ENCODE measurements at places on chromosomes 12 and 14.

DNA sequence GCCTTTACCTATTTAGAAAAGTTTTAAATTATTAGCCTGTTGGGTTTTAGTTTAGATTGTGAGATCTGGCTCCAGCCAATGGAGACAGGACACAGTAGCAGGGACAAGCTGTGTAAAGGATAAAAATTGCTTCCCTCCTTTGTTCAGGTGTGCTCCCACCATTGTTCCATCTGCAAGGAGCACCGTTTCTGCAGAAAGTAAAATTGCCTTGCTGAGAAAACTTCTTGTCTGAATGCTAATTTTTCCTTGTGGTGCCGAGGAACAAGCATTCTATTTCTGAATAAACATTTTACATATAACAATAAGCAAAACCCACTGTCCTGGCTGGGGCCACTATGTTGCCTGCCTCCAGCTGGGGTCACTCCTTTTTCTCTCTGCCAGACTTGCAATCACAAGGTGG lies 72.7 kb upstream of the ZFP36L1 start:
- no peak for DNase-seq

DNA sequence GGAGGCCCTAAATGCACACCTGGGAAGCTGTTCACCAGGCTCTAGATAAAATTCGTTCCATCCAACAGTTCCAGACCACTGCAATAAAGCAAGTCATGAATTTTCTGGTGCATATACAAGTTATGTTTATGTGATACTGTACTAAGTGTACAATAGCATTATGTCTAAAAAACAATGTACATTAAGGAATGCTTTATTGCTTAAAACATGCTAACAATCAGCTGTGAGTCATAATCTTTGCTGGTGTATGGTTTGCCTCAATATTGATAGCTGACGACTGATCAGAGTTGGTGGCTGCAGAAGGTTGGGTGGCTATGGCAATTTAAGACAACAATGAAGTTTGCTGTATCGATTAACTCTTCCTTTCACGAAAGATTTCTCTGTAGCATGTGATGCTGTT lies 52.3 kb downstream of the ATG14 start:
- no peak for DNase-seq

DNA sequence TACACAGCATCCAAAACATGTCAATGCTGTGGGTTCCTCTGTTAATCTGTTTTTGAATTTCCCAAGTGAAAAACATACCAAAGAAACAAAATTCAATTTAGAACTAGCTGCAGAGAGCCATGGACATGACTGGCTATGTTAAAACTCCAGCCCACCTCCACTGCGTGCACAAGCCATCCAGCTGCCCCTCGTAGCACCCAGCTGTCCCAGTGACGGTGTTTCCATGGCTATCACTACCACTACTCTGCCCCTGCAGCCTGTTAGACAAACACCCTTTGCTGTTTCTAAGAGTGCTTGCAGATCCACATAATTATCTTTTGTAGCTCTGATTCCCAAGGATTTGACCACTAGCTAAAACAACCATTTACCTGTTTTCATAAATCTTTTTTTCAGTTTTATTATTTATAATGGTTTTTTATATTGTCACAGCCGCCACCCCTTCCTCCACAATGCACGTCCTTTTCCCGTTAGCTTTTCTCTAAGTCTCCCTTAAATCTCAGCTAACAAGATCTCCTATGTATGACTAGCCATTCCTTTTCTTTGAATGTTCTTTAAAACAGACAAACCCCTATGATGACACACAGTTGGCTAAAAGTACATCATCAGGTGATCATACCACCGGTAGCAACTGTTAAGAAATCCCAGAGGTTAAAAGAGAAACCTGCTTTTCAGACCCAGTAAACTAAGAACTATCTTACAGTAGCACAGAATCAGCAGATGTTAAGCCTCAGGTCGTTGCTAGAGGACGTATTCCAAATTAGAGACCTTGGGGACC lies 37.8 kb upstream of the NAA30 start:
- DNase-seq, result no peak

GRCh38 chr14:34009956-34010355 lies 59.1 kb upstream of the EGLN3 start:
- DNase-seq, result no peak

- peak; percentile 45 for DNase-seq
Measured at GRCh38 chr12:49335118-49335954, 1.7 kb downstream of the C1QL4 start.

DNA sequence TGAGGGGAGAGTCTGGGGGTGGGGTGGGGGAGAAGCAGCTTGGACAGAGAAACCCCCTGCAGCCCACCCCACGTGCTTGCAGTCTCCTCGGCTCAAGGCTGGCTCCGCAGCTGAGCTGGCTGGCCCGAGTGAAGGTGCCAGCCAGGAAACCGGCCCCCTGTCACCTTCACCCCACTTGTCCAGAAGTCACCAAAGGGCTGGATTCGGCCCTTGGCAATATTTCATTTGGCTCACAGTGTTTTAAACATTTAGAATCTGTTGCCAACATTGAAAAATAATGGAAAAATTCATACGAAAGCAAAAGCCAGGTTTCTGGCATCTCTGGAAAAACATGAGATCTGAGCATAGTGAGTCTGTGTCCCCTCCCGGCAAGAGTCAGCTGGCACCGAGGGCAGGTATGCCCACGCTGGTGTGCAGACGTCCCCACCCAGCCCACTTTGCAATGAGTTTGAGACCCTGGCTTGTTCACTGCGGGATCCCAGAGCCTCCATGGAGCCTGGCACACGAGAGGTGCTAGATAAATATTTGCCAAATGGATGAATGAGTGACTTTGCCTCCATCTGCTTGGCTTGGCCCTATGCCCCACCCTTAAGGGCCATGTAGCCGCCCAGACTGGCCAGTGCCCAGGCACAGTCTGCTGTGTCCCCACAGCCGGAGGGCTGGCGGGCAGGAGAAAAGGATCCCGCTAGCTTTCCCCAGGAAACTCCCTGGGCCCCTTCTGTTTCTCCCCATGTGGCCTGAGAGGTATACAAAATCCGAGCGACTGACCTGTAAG lies 18.2 kb downstream of the MSI1 start:
- DNase-seq, result no peak

- no peak for DNase-seq
Measured at GRCh38 chr12:62977418-62977817, 42.5 kb upstream of the PPM1H start.

GRCh38 chr12:24054416-24054815 lies 104.9 kb upstream of the SOX5 start:
- no peak for DNase-seq

DNA sequence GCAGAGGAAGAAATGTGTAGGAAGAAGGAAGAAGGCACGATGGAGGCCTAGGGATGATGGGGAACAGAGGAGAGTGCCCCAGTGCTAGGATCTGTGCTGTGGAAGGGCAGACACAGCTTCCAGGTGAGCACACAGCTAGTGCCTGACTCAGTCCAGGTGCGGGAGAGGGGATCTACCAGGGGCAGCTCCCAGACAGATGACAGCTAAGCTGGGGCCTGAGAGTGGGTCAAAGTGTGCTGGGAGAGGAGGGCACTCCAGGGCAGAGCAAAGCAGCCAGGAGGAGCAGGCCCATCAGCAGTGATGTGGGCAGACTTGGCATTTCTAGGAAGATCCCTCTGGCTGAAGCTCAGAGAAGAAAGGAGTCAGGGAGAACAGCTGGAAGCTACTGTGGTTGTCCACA lies 36.7 kb downstream of the LRTM2 start:
- no peak for DNase-seq

- no peak for DNase-seq
Measured at GRCh38 chr12:105554223-105554678, 223.8 kb downstream of the C12orf75 start.

- no peak for DNase-seq
Measured at GRCh38 chr14:71952381-71953363, 20.4 kb downstream of the RGS6 start.

DNA sequence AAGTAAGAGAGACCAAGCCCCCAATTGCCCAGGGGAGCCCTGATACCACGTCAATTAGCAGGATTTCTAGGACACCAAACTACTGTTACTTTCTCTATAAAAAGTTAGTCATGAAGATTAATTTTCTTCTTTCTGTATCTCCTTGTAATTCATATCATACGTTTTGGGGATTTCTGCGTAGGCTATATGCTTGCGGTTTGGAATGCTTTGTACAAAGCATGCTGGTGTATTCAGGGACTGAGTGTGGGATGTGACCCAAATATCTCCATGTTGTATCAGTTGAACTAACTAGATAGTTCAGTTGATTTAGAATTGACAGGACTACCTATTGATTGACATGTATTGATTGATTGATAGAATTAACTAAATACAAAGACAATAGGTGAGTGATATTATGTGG lies 7.7 kb downstream of the GPR33 start:
- no peak for DNase-seq

DNA sequence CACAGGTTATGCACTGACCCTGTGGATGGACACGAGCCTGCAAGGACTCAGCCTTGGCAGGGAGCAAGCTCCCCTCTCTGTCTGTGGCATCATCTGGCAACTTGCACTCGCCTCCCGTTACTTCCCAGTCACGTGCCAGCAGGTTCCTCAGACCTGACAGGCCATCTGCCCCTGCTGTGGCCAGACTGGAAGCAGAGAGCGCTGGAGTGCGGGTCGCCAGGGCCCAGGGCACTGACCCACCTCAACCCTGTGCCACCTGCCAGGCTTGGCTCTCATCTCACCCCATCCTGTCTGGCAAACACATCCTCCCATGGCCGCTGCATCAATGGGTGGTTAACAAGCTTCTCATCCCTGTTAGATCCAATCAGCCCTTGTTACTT lies 28.4 kb downstream of the SLC6A12 start:
- no peak for DNase-seq

DNA sequence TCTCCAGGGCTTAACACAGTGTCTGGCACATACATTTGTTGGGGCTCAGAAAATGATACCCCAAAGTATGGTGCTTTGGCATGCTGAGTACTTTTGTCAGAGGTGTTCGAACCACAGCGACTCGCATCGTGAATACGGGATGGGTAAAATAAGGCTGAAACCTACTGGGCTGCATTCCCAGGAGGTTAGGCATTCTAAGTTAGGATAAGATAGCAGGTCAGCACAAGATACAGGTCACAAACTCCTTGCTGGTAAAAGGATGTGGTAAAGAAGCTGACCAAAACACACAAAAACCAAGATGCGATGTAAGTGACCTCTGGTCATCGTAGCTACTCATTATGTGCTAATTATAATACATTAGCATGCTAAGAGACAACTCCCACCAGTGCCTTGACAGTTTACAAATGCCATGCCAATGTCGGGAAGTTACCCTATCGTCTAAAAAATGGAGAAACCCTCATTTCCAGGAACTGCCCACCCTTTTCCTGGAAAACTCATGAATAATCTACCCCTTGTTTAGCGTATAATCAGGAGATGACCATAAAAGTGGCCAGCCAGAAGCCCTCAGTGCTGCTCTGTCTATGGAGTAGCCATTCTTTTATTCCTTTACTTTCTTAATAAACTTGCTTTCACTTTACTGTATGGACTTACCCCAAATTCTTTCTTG lies 3.3 kb upstream of the AEBP2 start:
- DNase-seq, result no peak

GRCh38 chr12:106671840-106672239 lies 89.0 kb downstream of the RFX4 start:
- DNase-seq, result no peak

DNA sequence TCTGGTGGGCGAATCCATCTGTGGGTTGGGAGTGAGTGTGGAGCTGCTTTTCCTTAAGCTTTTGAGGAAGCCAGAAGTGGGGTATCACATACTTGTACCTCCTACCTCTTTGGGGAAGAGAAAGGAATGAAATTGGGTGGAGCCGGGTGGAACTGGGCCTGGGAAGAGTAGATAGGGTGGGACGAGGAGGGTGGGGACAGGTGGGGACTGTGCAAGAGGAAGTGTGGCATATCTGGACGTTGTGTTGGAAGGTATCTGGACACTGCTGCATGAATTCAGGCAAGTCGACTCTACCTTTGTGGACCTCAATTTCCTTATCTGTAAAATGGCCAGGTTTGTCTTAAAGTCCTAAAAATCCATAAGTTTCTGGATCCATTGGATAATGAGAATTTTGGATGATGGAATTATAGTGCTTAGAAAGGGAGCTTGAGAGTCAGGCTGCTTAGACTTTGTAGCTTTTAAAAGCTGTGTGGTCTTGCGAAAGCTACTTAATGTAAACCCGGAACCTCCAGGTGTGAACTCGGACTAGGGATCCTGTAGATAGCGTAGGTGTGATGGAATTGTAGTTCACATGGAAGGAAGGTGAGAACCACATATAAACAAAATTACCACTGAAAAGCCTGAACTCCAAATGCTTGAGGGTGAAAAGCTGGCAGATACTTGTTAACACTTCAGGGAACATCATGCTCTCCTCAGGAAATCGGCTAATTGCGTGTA lies 2.1 kb downstream of the VRTN start:
- no peak for DNase-seq

DNA sequence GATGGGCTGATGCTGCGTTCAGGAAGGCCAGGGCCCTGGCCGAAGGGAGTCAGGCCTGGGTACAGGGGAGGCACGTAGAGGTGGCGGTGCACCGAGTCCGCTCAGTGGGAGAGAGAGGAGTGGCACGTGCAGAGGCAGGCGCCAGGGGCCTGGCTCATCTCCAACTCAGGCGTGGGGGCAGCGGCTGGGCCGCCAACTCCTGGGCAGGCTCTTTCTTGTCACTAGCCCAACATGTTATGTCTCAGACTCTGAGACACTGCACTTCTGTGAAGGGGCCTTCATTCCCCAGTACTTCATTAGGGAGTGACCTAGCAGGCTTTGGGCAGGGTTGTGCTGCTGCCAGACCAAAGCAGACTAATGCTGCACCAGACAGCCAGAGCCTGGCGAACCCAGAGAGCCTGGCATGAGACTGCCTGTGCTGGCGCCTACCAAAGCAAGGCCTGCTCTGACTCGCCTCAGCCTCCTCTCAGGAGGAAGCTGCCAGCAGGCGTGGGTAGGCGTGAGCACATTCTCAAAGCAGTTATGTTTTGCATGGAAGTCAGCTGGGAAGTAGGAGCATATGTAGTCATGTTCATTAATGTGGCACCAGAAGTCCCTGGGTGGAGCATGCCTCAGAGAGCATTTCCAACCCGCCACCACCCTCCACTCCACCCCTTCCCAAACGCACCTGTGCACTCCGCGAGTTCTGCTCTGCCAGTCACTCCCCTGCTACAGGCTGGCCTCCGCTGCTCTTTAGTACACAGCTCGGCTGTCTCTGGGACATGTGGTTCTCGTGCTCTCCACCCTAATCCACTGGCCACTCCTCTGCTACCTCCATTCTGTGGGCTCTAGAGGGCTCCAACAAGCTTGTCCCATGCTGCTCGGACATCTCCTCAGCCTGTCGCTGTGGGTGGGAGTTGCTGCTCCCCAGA lies 9.7 kb downstream of the CKB start:
- no peak for DNase-seq

DNA sequence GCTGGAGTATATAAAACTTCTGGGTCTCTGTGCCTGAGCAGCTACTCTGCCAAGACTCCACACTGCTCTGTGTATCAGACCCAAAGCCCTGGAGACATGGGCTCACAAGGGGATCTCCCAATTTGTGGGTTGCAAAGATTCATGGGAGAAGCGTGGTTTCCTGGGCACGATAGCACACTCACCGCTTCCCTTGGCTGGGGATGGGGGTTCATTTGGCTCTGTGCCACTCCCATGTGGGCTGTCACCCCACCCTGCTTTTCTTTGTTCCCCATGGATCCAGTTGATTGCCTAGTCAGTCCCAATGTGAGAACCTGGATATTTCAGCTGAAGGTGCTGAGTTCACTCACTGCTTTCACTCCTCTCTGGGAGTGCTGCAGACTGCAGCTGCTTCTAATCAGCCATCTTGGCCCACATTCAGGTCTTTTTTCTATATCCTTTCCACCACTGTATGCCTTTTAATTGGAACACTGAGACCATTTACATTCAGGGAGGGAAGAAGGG lies 40.0 kb upstream of the PCNX4 start:
- DNase-seq, result peak; percentile 3
